ENCODE measurements at places on chromosomes 16 and 17. TPM values are rescaled to one million over a fixed set of nuclear protein-coding genes. Genes with fewer than 3 reads are reported as not detected.

- DNase-seq: peak; percentile 93
Observed at GRCh38 chr17:61927208-61928100, at the start of gene INTS2. Gene INTS2, minus strand, starts transcription at chr17:61927982. Its CDS starts 1,338 bp downstream, at chr17:61926644.

The MYH3 gene
- total RNA-seq: 20.5 TPM

The UTS2R gene
- not detected for total RNA-seq

GRCh38 chr16:75433732-75434413 lies 570 bp upstream of the CFDP1 start:
- no peak for DNase-seq

DNA sequence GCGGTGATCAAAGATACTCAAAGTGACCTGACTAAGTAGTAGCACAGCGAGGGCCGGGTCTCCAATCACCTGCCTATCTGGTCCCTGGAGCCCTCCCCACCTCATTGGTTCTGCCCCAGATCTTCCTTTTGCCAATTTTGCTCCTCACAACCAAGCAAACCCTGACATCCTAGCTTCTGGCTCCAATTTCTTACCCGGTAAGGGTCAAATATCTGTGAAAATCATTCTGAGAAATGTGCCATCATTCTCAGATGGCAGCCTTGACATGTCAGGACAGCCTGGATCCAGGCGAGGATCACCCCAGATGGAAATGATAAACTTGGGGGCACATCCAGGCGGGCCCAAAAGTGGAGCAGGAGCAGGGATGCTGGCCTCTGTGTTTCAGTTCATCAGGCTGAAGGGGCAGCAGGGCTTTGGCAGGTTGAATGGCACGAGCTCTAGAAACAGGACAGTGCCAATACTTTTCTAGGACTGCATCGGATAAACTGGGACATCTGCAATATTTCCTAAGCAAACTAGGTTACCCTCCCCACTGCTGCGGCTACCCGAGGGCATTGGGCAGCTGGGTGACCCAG lies 83.9 kb downstream of the SHISA6 start:
- no peak for DNase-seq
